Stimulated activated CD4-positive, alpha-beta T cell treated with anti-CD3 and anti-CD28 coated beads, Interleukin-1b, Interleukin-23, amount 100 ng/mL, for 1 hour (primary cell): ENCODE measurements at places on chromosomes 4 and X.

DNA sequence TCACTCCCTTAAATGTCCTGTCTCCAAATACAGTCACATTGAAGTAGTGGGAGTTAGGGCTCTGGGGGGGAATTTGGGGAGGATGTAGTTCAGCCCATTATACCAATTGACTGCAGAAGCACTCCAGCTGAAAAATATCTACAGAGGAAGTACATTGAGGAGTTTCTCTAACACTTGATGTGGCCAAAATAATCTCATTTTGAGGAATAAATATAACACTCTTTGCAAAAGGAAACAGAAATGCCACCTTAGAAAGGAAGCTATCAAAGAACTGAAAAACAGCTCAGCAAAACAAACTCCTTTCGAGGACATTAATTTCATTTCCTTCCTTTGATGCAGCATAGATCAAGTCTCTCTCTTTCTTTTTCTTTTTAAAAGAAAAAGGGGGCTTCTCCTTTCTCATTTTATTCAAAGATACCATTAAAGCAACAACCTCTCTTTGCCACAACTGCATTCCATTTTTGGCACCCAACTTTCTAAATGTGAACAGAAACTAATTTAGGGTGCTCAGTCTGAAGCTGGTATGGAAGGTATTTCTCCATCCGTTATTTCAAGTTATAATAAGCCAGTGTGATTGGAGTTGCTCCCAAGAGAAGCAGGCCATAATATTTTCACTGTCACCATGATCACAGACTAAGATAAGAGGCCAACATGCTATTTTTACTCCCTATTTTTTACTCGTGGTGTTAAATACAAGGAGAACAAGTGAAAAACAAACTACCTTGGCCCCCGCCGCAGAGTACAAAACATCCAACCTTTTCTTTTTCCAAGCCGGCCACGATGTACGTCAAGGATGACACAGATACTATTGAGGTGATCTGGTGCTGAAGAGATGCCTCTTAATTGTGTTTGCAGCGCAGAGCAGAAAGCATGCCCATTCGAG, 230.4 kb upstream of the GATB start:
- no peak for DNase-seq

DNA sequence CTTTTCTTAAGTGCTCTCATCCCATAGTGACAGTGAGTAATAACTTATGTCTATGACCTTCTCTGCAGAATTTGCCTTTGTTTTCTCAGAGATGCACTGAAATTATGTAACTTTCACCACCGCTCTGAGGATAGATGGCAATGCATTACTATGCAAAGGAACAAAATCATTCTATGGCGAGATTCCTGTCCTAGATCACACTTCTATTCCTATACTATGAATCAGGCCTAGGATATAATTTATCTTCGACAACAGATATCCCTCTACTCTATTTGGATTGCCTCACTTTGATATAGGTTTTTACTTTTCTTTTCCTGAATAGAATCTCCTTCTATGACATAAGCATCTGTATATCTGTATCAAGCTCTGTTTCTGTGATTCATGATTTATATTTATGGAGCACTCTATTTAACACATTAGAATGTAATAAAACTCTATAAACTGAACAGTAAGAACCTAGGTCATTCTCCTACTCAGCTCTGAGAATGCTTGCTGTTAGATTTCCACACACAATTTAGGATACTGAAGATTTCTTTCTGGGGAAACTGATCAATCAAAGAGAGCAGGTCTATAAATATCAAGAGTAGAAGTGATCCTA, 1082.3 kb upstream of the ADGRL3 start:
- no peak for DNase-seq

GRCh38 chrX:7085879-7086278, 61.6 kb upstream of the STS start:
- no peak for DNase-seq

DNA sequence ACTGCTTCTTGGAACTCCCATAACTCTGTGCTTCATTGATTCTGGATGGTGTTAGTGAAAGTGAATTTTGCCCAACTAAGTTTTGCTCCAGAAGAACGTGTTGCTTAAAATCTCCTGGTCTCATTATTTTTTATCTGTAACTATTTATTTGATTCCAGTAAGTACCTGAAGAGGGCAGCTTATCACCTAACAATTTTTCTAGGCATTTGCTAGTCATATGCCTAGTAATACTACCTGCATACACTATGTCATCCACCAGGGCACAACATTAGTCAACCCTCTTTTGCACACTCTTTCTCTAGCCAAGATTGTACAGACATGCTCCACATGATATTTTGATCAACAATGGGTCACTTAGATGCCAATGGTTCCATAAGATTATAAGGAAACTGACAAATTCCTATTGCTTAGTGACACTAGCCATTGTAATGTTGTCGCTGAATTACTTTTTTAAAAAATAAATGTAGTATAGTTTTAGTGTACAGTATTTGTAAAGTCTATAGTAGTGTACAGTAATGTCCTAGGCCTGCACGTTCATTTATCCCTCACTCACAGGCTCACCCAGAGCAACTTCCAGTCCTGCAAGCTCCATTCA, 499.9 kb upstream of the AADAT start:
- DNase-seq: no peak

- no peak for DNase-seq
These were observed 115.5 kb upstream of the ACSL4 start for GRCh38 chrX:109848461-109849050.

- no peak for DNase-seq
These were observed 655.0 kb downstream of the RPA4 start for GRCh38 chrX:97538745-97539144.

- DNase-seq: no peak
These were observed 270.4 kb downstream of the LDB2 start for GRCh38 chr4:16627999-16628398.

DNA sequence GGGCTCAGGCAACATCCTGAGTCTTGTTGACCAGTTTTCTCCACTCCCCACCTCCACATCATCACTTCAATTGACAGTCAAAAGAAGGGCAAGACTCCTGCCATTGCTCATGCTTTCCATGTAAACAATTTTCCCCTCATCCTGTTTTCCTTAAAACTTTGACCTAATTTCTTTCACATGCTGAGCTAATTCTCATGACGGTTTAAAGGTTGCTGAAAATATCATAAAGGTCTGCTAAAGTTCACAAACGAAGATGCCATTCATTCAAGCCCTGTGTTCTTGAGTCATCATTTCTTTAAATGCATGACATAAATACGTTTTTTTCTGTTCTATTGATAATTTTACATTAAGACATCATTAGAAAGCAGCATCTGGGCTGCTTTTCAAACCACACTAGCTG, 353.9 kb downstream of the NKX6-1 start:
- no peak for DNase-seq

- no peak for DNase-seq
These were observed 255.4 kb upstream of the TTC29 start for GRCh38 chr4:147201016-147201415.

GRCh38 chr4:155809835-155810234, 51.0 kb downstream of the GUCY1B1 start:
- DNase-seq: no peak

- DNase-seq: no peak
These were observed 29.3 kb upstream of the LRAT start for GRCh38 chr4:154714339-154715040.

DNA sequence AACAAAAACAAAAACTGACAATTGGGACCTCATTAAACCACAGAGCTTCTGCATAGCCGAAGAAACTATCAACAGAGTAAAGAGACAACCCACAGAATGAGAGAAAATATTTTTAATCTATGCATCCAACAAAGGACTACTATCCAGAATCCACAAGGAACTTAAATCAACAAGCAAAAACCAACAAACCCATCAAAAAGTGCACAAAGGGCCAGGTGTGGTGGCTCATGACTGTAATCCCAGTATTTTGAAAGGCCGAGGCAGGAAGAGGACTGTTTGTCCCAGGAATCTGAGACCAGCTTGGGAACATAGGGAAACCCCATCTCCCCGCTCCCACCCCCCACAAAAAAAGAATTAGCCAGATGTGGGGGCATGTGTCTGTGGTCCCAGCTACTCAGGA, 10.7 kb downstream of the C4orf51 start:
- DNase-seq: no peak

DNA sequence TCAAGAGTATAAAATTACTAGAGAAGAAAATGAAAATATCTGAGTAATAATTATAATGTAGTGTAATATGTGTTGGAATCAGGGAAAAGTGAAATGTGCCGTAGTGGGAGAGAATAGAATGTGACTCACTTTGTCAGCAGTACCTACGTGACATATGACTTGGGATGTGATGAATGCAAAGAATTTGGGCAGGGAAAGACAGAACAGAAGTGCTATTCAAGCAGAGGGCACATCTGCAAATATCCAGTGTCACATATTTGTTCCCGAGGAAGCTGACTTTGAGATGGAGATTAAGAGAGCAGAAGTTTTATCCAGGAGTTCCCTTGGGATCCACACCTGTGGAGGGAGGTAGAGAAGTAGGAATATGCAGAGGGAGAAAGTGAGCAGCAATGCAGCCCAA, 69.3 kb upstream of the HS3ST1 start:
- no peak for DNase-seq

DNA sequence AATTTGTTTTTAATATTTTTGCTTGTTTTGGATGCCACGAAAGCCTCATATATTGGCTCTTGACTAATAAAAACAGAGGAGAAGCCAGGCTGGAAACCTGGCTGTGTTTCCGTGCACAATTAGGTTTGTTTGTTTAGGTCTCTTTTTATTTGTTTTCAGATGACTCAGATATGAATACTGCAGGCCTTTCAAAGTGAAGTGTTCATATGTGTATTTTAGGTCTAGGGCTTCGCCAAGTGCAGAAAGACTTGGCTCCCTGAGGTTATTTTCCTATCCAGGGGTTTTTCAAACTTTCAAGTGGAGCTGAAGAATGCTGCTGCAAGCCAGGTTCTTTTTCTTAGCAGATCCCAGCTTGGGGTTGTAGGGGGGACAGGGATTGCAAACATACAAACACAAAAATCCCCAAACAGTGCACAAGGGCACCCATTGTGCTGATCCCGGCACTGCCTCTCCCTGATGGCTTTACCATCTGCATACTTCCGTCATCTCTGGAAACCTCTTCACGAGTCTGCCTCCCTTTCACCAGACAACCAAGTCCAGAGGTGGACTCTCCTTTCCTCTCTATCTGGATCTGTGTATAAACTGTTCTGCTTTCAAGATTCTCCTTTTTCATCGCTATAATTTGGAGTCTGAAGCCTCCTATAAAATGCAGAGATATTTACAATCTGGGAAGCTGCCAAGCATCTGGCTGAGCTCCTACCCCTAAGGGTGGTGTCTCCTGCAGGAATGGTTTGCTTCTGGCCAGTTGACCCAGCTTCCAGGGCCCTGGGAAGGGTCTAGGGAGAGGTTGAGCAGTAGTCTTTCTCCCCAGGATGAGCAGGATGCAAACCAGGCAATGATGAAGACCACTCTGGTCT, 108.6 kb downstream of the SMIM20 start:
- no peak for DNase-seq

DNA sequence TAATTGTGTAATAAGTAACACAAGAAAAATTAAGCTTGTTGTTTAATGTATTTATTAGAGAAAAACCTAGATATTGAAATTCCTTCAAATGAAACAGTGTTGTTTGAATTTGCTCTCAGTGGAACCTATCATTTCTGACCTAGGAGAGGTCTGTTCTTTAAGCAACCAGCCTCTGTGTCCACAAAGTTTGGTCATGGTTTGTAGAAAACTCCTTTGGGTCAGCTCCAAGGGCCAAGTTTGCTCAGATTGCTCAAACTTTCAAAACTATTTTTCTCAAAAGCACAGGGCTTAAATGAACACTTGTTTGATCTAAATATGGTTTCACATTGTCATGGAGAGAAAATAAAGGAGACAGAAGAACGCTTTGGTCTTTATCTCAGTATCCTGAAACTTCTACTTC, 29.6 kb upstream of the RPL34 start:
- DNase-seq: no peak

GRCh38 chrX:265502-265901, 15.7 kb upstream of the PLCXD1 start:
- DNase-seq: no peak

- no peak for DNase-seq
These were observed 108.0 kb downstream of the KDR start for GRCh38 chr4:55017406-55017805.

DNA sequence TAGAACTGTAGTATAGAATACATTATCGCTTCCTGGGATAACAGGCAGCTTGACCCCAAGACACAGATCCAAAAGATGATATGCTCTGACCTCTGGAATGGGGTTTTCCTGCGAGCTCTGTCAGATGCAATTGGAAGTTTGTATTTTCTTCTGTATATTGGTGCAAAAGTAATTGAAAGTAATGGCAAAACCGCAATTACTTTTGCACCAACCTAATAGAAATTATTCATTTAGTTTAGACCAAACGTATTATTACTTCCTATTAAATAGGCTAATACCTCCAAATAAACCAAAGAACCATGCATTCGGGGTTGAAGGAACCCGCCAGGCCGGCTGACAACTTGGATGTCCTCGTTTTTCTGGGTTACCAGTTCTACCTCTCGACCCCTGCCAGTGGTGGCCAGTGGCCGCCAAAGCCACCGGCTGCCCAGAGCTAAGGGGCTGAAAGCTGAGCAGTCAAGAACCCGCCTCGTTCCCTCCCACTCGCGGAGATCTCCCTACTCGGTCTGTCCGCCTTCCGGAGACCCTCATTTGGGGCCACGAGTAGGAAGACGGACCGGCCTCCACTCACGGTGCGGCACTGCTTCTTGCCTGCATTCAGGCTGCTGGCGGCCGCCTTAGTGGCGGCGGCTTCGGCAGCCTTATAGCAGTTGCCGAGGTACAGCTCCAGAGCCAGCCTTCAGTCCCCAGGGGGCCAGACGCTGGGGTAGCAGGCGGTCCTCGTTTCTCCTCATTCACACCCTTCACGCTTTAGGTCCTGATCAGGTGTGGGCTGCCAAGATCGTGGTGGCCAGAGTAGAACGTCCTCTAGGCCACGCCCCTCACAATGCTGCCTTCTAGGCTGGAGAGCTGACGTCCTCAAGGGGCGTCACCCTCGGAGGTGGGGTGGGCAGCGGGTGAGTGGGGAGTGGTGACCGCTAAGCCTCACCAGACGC, 121.9 kb downstream of the RBMX2 start:
- DNase-seq: no peak

DNA sequence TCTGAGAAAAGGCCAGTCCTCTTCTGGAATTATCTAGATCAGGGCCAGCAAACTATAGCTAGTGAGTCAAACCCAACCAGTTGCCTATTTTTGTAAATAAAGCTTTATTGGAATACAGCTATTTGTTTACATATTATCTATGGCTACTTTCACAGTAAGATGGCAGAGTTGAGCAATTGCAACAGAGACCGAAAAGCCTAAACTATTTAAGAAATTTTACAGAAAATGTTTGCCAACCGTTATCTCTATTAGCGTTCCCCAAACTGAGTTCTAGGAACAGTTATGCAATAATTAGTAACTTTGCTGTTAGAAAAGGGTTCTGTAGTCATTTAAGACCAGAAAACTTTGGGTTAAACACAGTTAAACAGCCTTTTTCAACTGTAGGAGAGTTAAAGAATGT, 10.5 kb downstream of the TEX13B start:
- DNase-seq: no peak

- no peak for DNase-seq
These were observed 14.3 kb downstream of the LRPAP1 start for GRCh38 chr4:3517731-3518510.

- DNase-seq: no peak
These were observed 252.9 kb upstream of the KLF3 start for GRCh38 chr4:38411092-38411491.

GRCh38 chrX:122087341-122087740, 1039.9 kb downstream of the GLUD2 start:
- no peak for DNase-seq

- DNase-seq: no peak
These were observed 44.3 kb downstream of the HELT start for GRCh38 chr4:185062606-185063005.

- no peak for DNase-seq
These were observed 307.2 kb downstream of the SLC7A11 start for GRCh38 chr4:137934911-137935310.

GRCh38 chr4:127174616-127175015, 458.1 kb upstream of the INTU start:
- no peak for DNase-seq
